ENCODE measurements at places on chromosomes 5 and 9.

GRCh38 chr9:71634752-71635151 lies 133.6 kb downstream of the CEMIP2 start:
- no peak for DNase-seq

GRCh38 chr5:21802869-21803490 lies 1050.2 kb downstream of the CDH12 start:
- no peak for DNase-seq

DNA sequence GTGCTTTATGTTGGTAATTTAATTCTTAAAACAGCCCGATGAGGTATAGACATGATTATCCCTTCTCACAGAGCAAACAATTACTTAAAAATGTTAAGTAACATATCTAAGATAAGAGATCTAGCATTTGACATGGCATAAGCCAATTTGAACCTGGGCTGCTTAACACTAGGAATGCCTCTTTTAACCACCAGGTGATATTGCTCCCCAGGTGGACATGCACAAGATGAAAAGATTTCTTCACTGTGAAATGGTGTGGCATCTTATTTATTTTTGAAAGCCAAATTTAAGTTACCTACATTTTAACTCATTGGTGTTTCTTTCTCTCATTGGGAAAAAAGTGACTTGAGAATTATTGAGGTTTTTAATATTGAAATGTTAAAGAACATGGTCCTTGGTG lies 15.8 kb upstream of the LRRC70 start:
- DNase-seq, result no peak

DNA sequence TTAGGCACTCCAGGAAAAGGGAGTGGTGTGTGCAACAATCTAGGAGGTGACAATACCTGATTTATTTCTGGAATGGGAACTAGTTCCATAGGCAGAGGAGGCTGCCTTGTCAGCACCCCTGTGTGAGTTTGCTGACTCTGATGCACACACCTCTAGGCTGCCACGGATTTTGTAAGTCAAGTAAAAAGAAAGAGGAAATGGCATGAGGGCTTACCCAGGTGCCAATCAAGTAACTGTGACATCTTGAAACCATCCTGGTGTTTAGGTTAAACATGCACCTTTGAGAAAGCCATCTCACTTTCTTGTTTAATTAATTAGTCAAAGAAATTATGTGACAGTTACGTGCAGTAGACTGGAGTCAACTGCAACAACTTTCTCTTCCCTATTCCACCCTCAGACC lies 32.3 kb upstream of the FAM81B start:
- DNase-seq, result no peak

- DNase-seq, result peak; percentile 48
These were observed 54.5 kb upstream of the PSD2 start for GRCh38 chr5:139740992-139741672.

DNA sequence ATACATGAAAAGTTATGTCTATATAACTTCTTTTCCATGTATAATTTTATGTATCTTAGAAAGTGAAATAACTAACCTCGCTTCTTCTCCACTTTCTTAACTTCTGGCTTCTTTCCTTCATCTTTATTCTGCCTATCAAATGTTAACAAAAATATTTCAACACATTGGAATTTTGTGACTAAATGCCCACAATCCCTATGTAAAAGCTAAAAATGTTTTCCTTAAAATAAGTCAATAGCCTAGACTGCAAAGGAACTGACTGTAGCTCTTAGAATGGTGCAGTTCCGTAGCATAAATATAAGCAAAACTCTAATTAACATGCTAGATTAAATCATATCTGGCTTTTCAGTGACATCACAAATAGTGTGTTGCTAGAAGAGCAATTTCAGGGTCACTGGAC lies 40.9 kb downstream of the PSIP1 start:
- no peak for DNase-seq

DNA sequence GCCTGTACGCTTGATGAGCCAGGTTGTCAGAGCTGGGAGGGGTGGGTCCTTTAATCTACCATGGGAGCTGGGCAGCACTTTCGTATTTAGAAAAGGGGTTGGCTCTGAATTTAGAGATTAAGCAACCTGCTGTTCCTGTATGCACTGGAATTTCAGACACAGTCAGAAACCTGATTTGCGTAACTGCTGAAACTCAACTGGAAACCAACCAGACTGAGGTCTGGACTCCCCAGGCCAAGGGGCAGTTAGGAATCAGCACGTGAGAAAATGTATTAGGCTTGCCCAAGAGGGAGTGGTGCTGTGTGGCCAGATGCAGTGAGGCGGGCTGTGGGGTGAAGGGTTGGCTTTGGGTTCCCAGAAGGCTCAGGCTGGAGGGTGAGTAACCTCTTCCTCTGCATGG lies 235.0 kb downstream of the GOLPH3 start:
- DNase-seq, result no peak

DNA sequence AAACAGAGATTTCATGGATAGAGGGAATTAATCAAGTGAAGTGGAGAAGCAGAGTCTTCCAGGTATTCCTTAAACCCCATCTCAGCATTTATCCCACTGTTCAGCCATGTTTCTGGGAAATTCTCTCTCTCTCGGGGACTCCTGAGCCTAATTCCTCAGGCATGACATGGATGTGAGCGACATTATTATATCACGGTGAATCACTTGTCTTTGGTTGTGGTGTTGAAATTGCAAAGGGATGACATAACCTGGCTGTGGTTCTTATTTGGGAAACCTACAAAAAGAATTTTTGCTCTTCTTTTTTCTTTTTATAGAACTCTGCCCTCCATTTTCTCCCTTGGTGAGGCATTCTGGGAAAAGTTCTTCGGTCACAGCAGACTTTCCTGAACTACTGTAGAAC lies 457.9 kb upstream of the PTGER4 start:
- DNase-seq, result no peak

DNA sequence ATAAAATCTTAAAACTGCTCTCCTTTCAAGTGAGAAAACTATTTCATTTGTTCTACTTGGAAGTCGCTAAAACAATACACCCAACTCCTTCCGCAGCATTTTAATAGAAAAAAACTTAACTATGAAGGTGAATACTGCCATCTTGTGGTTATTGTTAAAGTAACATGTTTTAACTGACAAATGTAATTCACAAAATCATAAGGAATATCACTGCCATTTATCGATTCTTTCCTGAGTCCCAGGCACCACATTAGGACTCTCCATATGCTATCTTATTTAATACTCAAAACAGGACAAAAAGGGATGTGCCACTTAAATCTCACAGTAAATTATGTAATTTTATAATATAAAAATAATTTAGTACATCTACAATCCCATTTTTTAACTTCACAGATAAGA lies 130.5 kb upstream of the ITGA1 start:
- DNase-seq, result no peak

DNA sequence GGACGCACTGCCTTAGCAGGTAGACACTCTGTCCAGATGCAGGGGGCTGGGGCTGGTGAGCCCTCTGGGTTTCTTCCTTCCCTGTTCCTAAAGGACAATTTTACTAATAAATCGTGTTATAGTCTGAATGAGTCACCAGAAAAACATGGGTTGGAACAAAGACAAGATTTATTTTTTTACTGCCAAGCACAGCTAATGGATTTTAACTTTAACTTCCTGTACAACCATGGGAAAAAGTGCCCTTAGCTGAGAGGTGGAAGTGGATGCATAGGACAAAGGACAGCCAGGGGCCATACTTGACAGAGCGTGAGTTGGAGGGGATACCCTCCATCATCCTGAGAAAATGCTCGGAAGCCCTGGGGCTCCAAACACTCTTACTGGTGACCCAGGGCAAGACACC lies 300.7 kb downstream of the MSX2 start:
- DNase-seq, result no peak

DNA sequence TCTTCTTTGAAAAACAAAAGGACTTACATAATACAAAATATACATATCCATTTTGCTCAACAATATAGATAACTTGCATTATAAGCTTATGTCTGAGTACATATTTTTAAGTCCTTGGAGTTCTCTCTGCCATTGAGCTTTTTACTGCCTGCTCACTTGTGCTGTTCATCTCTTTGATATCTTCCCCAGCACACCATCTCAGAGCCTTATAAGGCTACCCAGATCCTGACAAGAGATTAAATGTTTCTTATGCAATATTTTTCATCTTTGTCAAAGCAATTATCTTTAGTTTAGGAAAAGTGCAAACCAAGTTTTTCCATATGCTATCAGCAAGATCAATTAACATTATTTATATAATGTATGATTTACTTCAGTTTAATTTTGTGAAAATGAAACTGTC lies 60.7 kb upstream of the ITGA1 start:
- DNase-seq, result no peak

DNA sequence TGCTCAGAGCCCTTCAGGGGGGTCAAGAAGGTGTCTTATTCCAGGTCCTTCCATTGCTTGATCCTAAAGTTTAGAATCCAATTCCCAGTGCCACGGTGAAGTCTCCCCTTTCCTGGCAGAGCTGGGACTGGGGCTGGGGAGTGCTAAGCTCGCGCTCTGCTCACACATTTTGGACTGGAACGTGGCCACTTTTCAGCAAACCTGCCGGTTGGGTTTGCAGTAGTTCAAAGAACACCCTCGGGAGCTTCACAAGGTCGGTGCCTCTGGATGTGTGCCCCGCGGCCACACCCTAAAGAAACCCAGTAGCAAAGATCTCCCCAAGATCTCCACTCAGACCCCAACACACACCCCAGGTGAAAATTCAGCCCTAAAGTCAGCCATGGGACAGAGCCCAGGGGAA lies at the start of gene C9orf152:
Gene C9orf152 (minus strand): TSS at position 129 of the 400 bp plus-strand sequence. CDS start 580 bp downstream, outside the sequence.
- no peak for DNase-seq

- DNase-seq, result peak; percentile 43
These were observed 12.0 kb downstream of the UIMC1 start for GRCh38 chr5:176994460-176995121.

- DNase-seq, result no peak
These were observed 140.2 kb upstream of the BRINP1 start for GRCh38 chr9:119509291-119509905.

DNA sequence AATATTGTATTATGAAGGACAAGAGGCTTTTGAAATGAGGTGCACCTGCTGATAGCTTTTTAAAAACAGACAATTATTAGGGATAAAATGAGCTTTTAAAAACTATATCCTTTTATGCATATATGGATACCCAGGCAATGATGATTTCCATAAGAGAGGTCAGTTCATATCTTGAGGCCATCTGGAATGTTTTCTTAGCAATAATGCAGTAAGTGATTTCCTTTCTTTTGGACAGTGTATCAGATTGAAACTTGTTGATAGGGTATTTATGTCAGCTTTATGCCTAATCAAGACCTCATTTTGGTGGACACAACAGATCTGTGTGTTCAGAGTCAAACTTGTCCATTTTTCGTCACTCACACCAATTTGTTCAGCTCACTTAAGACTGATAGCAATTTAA lies 413.5 kb upstream of the WWC1 start:
- no peak for DNase-seq

- no peak for DNase-seq
These were observed 103.5 kb upstream of the ARRDC3 start for GRCh38 chr5:91486638-91487037.

- no peak for DNase-seq
These were observed 183.4 kb downstream of the SPOCK1 start for GRCh38 chr5:137315534-137316345.

All from stimulated activated naive B cell treated with anti-CD40 and anti-IgM and Interleukin-4, amounts not matched to agents 10 μg/mL and 1 μg/mL and 100 μg/mL, for 72 hours (primary cell).